ENCODE measurements at places on chromosomes 11 and 22. TPM values are rescaled to one million over a fixed set of nuclear protein-coding genes. Genes with fewer than 3 reads are reported as not detected.

Gene POLR2L
- total RNA-seq, result 50.4 TPM

Gene PATL1
- total RNA-seq, result 88.0 TPM

Gene GDPD5
- total RNA-seq, result 22.7 TPM

Gene MS4A15
- not detected for total RNA-seq

Gene TH
- not detected for total RNA-seq

Gene TSGA10IP
- not detected for total RNA-seq

Gene SMTN
- 128 TPM for total RNA-seq

Gene LRRC10B
- not detected for total RNA-seq

Gene ANGPTL5
- total RNA-seq, result not detected

Gene CRY2
- total RNA-seq, result 14.0 TPM

DNA sequence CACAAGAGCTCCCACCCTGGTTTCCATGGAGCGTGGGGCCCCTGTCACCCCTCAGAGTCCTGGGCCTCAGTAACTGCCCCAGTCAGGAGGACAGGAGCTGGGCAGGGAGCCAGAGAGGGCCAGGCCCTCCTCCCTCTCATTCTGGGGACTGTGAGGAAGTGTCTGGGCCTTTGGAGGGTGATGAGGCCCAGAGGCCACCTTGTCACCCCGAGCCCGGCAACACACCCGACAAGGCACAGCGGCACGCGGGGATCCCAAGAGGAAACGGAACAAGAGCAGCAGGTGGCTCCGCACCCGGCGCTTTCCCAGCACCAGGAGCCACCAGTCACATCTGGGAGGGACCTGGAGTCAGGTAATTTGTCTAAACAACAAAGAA is 72.1 kb downstream of the CELSR1 start:
- DNase-seq, result no peak

DNA sequence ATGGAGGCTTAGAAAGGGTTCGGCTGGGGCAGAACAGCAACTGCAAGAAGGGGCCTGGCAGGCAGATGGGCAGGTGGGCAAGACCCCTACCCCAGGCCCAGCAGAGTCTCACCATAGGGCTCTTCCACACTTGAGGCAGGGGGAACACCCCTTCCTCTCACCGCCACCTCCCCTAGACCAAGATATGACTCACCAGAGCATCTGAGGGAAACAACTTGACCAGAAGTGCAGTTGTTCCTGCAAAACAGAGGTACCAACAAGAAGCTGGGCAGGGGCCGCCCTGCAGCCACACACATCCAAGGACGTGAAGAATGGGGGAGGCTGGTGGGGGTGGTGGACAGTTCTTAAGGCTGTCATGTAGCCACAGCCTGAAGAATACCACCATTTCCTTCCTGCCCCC is 10.9 kb downstream of the TMPRSS5 start:
- DNase-seq, result no peak

- DNase-seq, result no peak
These were observed 5.6 kb upstream of the APOBEC3H start for GRCh38 chr22:39091126-39092081.

DNA sequence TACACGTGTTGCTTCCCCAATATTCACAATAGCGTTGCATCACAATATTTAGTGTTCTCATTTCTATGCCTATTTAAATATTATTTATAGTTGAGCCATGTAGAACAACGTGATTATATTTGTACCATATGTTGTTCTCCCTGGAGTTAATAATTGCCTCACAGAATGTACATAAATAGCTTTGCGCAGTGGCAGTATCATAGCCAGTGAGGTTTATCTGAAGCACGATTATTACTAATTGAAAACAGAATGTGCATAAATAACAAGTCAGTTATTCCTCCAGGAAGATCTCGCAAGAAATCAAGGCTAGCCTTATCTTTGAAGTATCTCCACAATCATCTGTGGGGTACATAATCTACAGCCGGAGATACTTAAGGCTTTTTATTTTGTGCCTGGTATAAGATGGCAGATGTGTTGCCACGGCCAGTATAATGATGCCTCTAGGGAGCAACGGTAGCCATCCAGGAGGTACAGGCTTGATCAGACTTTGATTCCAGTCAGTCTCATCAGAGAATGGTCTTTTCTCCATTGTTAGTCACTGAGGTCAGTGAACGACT is 197.5 kb downstream of the MSANTD4 start:
- no peak for DNase-seq

GRCh38 chr11:975827-976226 is 50.2 kb downstream of the AP2A2 start:
- no peak for DNase-seq

GRCh38 chr11:77866336-77866735 is 45.4 kb downstream of the AAMDC start:
- DNase-seq, result no peak

DNA sequence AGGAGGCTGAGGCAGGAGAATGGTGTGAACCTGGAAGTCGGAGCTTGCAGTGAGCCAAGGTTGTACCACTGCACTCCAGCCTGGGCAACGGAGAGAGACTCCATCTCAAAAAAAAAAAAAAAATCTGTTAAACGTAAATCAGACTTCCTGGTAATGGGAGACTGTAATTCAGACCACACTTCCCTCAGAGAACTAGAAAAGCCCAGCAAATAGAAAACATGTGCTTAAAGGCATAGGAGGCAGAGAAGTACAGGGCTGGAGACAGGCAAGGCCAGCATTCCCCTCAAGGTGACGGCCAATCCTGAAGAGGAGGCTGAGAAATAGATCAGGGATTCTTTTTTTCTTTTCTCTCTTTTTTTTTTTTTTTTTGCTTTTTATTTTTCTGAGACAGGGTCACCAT is 8.2 kb downstream of the GGT5 start:
- DNase-seq, result no peak

DNA sequence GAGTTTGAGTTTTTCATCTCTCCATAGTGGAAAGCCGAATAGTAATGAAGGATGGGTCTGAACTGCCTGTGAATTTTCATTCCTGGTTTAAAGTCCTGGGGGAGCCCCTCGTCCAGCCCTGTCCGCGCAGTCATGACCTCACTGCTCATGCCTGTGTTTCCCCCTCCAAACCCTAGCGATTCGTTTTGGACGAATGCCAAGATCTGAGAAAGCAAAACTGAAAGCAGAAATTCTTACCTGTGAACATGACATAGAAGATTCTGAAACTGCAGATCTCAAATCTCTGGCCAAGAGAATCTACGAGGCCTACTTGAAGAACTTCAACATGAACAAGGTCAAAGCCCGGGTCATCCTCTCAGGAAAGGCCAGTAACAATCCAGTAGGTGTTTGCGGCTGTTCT is 30.5 kb downstream of the CDPF1 start:
- no peak for DNase-seq

DNA sequence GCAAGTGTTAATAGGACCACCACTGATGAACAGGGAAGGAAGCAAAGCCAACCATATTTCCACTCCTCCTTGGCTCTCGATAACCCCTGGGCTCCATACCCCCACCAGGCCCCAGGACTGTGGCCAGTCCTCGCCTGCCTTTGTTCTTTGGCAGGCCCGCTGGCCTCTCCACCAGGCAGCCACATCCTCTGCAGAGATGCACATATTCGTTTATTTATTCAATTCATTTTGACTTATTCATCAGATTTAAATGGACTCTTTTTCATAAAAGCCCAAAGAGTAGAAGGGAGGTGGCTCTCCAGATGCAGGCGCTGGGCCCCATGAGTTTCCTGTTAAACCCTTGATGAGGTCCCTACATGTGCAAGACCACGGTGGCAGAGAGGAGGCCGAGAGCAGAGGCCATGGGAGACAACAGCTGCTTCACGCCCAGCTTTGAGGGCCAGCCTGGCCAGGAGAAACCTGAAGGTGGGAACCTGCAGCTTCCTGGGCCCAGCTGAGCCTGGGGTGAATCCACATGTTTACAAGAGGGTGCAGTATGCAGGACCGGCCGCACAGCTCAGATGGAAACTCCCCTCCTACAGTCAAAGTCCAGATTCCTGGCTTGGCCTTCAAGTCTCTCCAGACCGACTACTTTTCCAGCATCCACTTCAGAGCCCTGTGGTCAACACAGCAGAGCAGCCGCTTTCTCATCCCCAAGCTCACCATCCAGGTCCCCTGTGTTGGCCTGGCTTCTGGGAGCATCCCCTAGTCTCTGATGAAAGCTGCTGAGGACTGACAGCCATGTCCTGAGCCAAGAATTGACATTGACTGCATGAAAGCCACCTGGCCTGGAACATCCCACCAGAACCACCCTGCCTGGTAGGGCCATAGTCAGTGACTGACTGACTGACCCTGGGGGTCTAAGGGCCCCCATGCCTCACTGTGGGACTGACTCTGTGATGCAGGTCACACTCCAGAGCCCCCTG is 39.7 kb upstream of the CCND1 start:
- DNase-seq, result no peak

- no peak for DNase-seq
These were observed 4.2 kb downstream of the OVOL1 start for GRCh38 chr11:65790902-65791650.

All from activated naive CD4-positive, alpha-beta T cell treated with anti-CD3 and anti-CD28 coated beads, Interleukin-2, amount 50 U/mL, for 72 hours (primary cell).